Thoracic aorta endothelial cell (primary cell): ENCODE measurements at places on chromosomes 4 and X. TPM values are rescaled to one million over a fixed set of nuclear protein-coding genes. Genes with fewer than 3 reads are reported as not detected.

ETDA gene
- not detected in 2 replicates for total RNA-seq

NDST3 gene
- not detected in 2 replicates for total RNA-seq

OR13H1 gene
- total RNA-seq: not detected in 2 replicates

GIMD1 gene
- total RNA-seq: not detected in 2 replicates

GRPR gene
- 0.14 TPM in 1 of 2 replicates, not detected in the other for total RNA-seq

CYLC1 gene
- total RNA-seq: not detected in 2 replicates

GABRE gene
- 9.6 and 11.8 TPM in 2 replicates for total RNA-seq

ASIC5 gene
- not detected in 2 replicates for total RNA-seq

PGM2 gene
- total RNA-seq: 68.1 and 99.2 TPM in 2 replicates

TMEM271 gene
- total RNA-seq: not detected in 2 replicates

KCND1 gene
- 0.13 and 0.36 TPM in 2 replicates for total RNA-seq

ACE2 gene
- total RNA-seq: not detected in 2 replicates

MAGEA12 gene
- total RNA-seq: not detected in 2 replicates

NSUN7 gene
- under 0.01 TPM in 1 of 2 replicates, not detected in the other for total RNA-seq

MAPK10 gene
- total RNA-seq: 0.27 and 0.36 TPM in 2 replicates

MMAA gene
- 4.4 and 4.5 TPM in 2 replicates for total RNA-seq

SLC49A3 gene
- total RNA-seq: 1.1 and 2.4 TPM in 2 replicates

ADH1B gene
- 0.14 TPM in 1 of 2 replicates, not detected in the other for total RNA-seq

FABP2 gene
- not detected in 2 replicates for total RNA-seq

SRPX2 gene
- 109 and 143 TPM in 2 replicates for total RNA-seq

SPANXN3 gene
- total RNA-seq: not detected in 2 replicates

FGF13 gene
- 0.27 TPM in 1 of 2 replicates, not detected in the other for total RNA-seq

ACSL1 gene
- total RNA-seq: 31.3 and 37.6 TPM in 2 replicates

MAP7D3 gene
- 21.4 and 22.3 TPM in 2 replicates for total RNA-seq

SOX3 gene
- total RNA-seq: not detected in 2 replicates

HSFX4 gene
- total RNA-seq: not detected in 2 replicates

HSD17B13 gene
- 0.07 and 0.13 TPM in 2 replicates for total RNA-seq

AMMECR1 gene
- total RNA-seq: 15.3 and 15.4 TPM in 2 replicates

ZNF280C gene
- 9.7 and 12.1 TPM in 2 replicates for total RNA-seq

QRFPR gene
- total RNA-seq: not detected in 2 replicates

STS gene
- 5.2 and 9.5 TPM in 2 replicates for total RNA-seq

UBA1 gene
- total RNA-seq: 218 and 311 TPM in 2 replicates

DKK2 gene
- 6.0 and 8.5 TPM in 2 replicates for total RNA-seq

SMIM10 gene
- total RNA-seq: 1.5 and 2.0 TPM in 2 replicates
